Stimulated activated CD4-positive, alpha-beta T cell treated with anti-CD3 and anti-CD28 coated beads, TNF-alpha, amount 100 ng/mL, for 48 hours (primary cell): ENCODE measurements at places on chromosomes 1 and 21.

DNA sequence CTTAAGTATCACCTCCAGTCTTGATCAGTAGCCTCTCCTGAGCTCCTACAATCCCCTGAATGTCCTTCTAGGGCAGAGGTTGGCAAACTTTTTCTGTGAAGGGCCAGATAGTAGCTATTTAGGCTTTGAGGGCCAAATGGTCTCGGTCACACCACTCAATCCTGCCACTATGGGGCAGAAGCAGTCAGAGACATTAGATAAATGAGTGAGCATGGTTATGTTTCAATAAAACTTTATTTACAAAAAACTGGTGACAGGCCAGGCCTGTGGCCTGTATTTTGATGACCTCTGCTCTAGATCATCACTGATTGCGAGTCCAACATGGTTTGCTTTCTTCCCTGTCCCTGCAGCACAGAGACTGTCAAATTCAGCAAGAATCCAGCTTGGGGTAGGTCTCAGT is 36.3 kb downstream of the LRP8 start:
- no peak for DNase-seq

GRCh38 chr1:107782217-107782845 is 182.6 kb downstream of the VAV3 start:
- DNase-seq, result no peak

DNA sequence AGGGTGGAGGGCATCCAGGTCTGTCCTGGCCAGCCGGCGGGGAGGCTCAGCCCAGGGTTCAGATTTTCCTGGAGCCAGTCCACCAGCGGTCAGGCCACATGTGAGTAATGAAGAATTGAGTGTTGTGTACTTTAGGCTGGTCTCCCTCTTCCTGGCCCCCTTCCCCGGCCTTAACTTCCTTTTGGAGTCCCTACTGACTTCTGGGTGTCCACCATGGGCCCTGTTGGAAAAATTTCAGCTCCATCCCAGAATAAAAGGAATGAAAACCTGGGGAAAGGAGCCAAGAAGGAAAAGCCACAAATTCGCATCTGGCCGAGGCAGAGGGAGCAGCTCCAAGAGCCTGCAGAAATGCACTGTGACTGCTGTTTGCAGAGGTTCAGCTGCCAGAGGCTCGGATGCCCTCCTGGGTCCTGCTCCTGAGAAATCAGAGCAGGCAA is 35.5 kb upstream of the HHAT start:
- no peak for DNase-seq

- DNase-seq, result no peak
These were observed 18.8 kb downstream of the KYAT3 start for GRCh38 chr1:88973520-88974137.

DNA sequence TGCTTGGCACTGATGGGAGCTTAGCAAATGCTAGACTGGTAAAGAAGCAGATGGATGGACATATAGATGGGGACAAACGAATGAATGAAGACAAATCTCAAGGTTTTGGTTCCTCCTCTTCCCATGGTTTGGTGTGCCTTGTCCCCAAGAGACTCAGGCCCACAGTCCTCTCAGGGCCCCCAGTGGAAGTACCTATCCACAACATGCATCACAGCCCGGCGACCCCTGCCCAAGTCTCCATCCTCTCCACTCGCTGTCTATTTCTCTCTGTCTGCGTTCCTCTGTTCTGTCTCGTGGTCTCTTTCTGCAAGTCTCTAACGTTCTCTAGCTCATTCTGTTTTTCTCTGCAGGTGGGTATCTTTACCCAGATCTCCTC is 85.8 kb downstream of the GLIS1 start:
- no peak for DNase-seq

- DNase-seq, result peak; percentile 28
These were observed at the start of gene NIBAN1 for GRCh38 chr1:184974056-184974836. TSS of gene NIBAN1 (minus strand) at chr1:184974508. CDS start at chr1:184974356, 152 bp downstream.

DNA sequence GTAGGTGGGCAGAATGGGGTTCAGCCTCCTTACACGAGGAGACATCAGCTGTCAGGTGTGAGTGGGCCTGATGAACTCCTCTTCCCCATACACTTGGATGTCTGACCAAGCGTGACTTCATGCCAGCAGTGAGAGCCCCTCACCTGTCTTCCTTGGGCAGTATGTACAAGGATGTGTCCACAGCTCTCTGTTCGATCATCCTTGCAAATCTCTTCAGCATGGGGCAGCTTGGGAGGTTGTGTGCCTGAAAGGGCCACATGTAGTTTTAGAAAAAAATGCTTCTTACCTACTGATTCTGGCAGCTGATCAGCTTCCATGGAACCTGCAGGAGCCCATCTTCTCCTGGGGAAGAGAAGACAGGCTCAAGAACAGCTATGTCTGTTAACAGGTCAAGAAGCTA is 18.0 kb downstream of the ACP6 start:
- DNase-seq, result no peak

DNA sequence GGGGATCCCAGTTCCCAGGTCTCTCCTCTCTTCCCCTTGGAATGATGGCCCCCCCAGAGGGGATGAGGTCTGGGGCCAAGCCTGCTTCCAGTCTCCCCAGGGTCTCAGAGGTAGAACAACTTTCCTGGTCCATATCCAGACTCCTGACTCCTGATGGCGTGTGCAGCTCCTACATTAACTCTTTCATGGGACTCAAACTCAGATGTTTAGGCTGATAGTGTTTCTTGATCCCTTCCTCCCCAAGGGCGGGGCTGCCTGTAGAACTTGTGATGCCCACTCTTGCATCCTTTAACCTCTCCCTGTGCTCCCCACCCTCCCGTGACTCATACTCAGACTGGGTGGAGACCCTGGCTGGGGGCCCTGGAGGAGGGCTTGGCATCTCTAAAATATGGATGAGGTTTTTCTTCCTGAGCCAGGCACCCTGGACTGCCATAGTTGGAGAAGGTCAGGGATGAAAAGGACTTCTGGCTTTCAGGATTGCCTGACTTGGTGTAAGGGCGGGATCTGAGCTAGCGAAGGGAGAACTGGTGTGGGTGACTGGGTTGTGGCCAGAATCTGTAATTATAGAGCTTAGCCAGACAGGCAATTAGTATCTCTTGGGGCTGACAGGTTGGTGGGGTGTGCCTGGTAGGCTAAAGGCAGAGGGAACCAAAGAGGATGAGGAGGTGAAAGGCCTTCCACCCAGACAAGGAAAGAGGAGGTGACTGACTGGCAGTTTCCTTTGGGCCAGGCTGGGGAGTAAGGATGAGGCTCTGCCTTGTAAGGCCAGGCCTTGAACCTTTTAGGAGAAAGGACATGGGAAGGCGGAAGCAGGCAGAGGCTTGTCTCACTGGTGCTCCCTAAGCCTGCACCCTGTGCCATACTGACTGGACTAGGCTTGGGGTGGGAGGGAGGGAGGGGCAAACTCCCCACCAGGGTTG is 1.5 kb downstream of the ATP8B2 start:
- no peak for DNase-seq

- no peak for DNase-seq
These were observed 103.6 kb downstream of the PSMG1 start for GRCh38 chr21:39079617-39080016.

DNA sequence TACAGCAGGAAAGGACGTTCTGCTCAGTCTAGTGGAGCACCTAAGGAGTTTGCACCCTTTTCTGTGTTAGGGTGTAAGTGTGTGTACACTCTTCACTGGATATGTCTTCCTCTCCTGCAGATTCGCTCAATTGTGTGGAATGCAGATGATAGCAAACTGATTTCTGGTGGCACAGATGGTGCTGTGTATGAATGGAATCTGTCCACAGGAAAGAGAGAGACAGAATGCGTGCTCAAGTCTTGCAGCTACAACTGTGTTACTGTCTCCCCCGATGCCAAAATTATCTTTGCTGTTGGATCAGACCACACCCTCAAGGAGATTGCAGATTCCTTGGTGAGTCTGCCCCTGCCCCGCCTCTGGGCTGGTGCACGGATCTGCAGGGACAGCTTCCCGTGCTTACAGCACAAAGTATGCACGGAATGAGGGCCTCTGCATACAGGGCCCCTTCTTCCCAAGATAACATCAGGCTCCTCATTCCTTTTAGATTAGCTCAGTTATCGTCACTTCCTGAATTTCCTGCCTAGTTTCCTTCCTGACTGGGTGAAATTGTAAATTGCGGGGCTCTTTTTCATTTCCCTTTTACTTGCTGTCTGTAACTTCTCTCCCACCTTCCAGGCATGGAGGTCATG is 34.6 kb downstream of the CFAP57 start:
- DNase-seq, result no peak

GRCh38 chr21:25913479-25913878 is 178.7 kb downstream of the GABPA start:
- no peak for DNase-seq

- no peak for DNase-seq
These were observed 65.4 kb upstream of the TLR5 start for GRCh38 chr1:223208164-223209076.

- DNase-seq, result no peak
These were observed 38.7 kb upstream of the LRRC8C start for GRCh38 chr1:89594096-89594740.
